ENCODE measurements at places on chromosomes 3 and 15. TPM values are rescaled to one million over a fixed set of nuclear protein-coding genes. Genes with fewer than 3 reads are reported as not detected.

SLC28A2 gene
- polyA plus RNA-seq: 16.8 TPM

SLC12A8 gene
- polyA plus RNA-seq: 21.6 TPM

RCN2 gene
- polyA plus RNA-seq: 80.1 TPM

GOLGA8H gene
- 0.28 TPM for polyA plus RNA-seq

CISH gene
- polyA plus RNA-seq: 47.8 TPM

MUC20 gene
- 34.5 TPM for polyA plus RNA-seq

DNA sequence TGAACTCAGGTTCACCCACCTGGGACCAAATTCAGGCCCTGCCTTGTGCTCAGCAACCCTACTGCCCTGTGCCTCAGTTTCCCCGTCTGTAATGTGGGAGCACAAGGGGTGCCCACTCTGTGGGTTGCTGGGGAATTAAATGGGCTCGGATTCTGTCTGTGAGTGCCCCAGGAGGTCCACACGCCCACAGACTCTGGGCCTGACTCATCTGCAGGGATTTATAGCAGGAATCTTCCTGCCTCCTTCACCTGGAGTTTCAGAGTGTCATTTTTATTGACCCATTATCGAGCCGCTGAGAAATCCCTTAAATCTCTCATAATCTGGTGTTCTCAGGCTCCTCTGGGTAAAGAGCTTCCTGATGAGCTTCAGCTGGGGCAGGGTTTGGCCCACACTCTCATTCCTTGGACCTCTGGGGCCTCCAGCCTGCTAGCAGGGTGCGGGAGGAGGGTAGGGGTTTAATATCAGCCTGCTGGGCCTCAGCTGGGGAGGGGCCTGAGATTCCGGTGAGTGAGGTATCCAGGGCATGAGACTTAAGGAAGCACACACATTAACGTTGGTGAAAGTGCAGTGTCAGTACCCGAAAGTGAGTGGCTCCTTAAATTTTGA, 16.4 kb downstream of the C3orf18 start:
- DNase-seq: no peak

DNA sequence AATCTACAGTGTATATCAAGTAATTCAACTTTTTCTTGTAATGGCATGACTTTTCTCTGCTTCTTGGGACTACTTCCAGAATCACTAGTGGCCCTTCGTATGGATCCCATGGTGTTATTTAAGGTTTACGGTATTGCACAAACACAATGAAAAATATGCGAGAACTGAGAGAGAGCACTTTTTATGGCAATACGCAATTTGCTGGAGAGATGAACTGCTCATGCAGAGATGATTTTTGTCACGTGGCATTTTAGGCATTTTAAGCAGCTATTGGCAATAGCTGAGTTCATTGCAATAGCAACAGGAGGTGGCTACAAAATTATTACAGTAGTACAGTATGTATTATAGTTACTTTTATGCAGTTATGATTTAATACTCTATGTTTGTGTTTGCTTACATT, 294.0 kb downstream of the UBE2E2 start:
- DNase-seq: no peak

GRCh38 chr15:51046016-51046415, 48.7 kb downstream of the TNFAIP8L3 start:
- DNase-seq: no peak

GRCh38 chr15:55707951-55708350, 35.0 kb downstream of the PRTG start:
- DNase-seq: no peak

DNA sequence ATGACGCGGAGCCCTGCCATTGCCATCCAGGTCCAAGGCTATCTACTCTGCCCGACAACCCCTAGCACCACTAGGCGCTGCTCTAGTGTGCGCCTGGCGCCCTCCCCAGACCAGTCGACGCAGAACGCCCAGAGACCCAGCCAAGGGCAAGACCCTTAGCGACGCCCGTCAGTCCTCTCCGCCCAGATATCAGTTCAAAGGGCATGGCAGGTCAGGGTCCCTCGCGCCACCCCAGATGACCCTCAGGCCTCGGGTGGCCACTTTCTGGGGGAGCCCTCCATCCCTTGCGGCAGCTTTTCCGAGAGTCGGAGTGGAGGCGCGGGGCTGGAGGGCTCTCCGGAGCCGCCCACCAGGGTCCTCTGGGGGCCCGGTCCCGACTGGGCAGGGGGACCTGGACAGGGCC, 371 bp upstream of the CLSTN2 start:
- DNase-seq: peak; percentile 52

GRCh38 chr3:128173849-128174248, 20.6 kb downstream of the EEFSEC start:
- peak; percentile 58 for DNase-seq

- DNase-seq: peak; percentile 59
Observed at GRCh38 chr15:60590935-60591495, 112.1 kb upstream of the ICE2 start.

DNA sequence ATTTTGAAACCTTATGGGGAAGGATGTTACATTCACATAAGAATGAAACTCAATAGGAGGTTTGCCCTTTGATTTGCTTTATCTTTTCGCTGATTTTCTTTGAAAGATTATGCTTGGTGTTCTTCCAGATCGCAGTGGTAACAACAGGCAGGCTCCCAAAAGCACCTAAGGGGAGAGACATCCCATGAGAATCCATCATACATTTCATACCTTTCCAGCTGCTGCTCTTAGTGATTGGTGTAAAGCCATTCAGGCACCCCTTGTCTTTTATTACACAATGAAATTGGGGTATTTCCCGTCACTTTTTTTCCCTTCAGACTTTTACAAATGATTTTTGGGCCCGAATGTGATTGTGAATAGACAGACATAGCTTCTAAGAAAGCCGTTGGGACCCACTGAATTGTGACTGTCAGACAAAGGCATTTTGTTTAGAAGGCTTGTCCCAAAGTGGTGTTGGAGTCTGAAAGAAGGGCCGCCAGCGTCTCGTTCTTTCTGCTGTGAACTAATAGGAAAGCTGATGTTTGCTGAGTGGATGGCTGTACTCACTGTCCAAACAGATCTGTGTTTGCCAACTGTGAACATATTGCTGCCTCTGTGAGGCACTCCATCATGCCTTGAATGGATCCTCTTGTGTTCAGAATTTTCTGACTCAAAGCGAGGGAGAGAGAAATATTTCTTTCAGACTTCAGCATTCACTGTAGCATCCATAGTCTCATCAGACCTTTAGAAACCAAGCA, 164.3 kb downstream of the FNDC3B start:
- peak; percentile 35 for DNase-seq

Data from large intestine (tissue), 12 donors.